ENCODE measurements at places on chromosomes 5 and 9. TPM values are rescaled to one million over a fixed set of nuclear protein-coding genes. Genes with fewer than 3 reads are reported as not detected.

Gene RLN1
- total RNA-seq, result 1.0 TPM

Gene ZNF879
- 3.5 TPM for total RNA-seq

Gene PIP5KL1
- 2.6 TPM for total RNA-seq

Gene PRUNE2
- total RNA-seq, result 1.3 TPM

Gene GNA14
- total RNA-seq, result not detected

Gene HRCT1
- total RNA-seq, result not detected

Data from activated CD8-positive, alpha-beta memory T cell treated with anti-CD3 and anti-CD28 coated beads, Interleukin-2, amount 10 ng/mL, durations not matched to agents 7 days and 5 days (primary cell).